Immature natural killer cell (primary cell): ENCODE measurements at places on chromosomes 2 and 18.

DNA sequence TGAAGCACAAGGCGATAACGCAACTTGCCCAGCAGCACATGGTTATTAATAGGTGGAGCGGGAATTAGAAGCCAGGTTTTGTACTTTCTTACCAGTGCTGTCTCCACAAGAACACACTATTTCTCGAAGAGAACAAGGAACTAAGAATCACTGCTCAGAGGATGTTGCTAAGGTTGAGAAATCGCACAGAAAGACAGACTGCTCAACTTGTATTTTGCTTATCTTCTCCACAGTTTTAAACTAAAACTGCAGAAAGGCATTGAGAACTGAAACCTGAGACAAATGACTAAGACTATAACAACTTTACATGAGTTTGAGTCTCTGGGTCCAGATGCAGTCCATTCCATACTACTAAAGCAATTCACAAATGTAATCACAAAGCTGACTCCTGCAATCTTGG is 6.2 kb downstream of the PRKD3 start:
- DNase-seq = no peak
- peaks cover 8% of the 10 kb centered on the region for H3K36me3 ChIP-seq
- peaks cover 2% of the 10 kb centered on the region for H3K27me3 ChIP-seq

DNA sequence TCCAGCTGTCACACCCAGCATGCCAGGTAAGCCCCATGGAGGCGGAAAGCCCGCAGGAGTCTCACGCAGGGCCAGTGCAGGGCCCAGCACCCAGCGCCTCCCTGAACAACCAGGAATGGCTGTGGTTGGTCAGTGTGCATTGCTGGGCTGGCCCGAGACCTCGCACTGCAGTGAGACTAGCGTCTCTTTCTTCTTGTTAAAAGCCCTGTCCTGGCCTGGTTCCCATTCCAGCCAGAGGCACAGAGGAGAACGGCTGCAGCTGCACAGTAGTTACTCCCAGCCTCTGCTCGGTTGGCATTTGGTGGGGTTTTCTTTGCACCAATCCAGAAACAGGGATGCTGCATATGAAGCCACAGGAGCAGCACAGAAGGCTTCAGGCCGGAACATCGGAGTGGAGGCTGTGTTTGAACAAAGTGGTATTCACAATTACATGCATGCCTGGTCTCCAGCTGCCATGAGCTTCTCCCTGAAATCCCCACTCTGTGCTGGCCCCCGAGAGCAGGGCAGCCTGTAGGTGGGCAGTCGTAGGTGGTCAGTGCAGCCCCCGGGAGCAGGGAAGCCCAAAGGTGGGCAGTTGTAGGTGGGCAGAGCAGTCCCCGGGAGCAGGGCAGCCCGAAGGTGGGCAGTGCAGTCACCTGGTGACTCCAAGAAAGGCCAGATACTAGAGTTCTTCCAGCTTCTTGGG is 163.7 kb upstream of the PXDN start:
- H3K27me3 ChIP-seq = peaks cover 2% of the 10 kb centered on the region
- no peak overlapping the region for H3K27ac ChIP-seq
- H3K4me1 ChIP-seq = peaks cover 7% of the 10 kb centered on the region
- DNase-seq = no peak
- H3K36me3 ChIP-seq = no peaks in the 10 kb centered on the region

DNA sequence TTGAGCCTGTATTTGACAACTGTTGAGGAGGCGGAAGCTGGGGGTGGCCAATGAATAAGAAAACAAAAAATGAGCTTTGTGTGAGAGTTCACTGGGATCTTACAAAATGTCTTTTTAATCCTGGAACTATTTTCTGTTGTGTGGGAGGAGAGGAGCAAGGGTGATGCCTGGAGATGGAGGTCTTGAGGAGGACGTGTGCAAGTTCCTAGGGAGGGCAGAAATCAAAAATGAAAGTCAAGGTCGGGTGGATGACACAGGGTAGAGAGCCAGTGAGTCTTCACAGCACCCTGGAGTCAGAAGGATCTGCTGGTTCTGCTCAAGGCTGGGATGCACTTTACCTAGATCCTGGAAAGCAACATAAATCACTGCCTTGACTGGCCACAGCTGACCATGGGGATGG is 180.3 kb upstream of the PKDCC start:
- H3K36me3 ChIP-seq = no peaks in the 10 kb centered on the region
- no peak overlapping the region for H3K4me3 ChIP-seq
- H3K27me3 ChIP-seq = peaks cover 4% of the 10 kb centered on the region
- H3K27ac ChIP-seq = no peak overlapping the region
- peaks cover 3% of the 10 kb centered on the region for H3K4me1 ChIP-seq
- no peak for DNase-seq

- DNase-seq = no peak
- H3K27ac ChIP-seq = no peak overlapping the region
- no peaks in the 10 kb centered on the region for H3K27me3 ChIP-seq
- H3K4me1 ChIP-seq = no peaks in the 10 kb centered on the region
- H3K4me3 ChIP-seq = no peak overlapping the region
- H3K36me3 ChIP-seq = no peaks in the 10 kb centered on the region
These were observed 332.6 kb downstream of the SOX11 start for GRCh38 chr2:6024784-6025183.

- no peaks in the 10 kb centered on the region for H3K36me3 ChIP-seq
- peaks cover 6% of the 10 kb centered on the region for H3K27me3 ChIP-seq
- DNase-seq = no peak
- H3K4me3 ChIP-seq = no peak overlapping the region
These were observed 8.0 kb upstream of the COX7A2L start for GRCh38 chr2:42368817-42369531.

DNA sequence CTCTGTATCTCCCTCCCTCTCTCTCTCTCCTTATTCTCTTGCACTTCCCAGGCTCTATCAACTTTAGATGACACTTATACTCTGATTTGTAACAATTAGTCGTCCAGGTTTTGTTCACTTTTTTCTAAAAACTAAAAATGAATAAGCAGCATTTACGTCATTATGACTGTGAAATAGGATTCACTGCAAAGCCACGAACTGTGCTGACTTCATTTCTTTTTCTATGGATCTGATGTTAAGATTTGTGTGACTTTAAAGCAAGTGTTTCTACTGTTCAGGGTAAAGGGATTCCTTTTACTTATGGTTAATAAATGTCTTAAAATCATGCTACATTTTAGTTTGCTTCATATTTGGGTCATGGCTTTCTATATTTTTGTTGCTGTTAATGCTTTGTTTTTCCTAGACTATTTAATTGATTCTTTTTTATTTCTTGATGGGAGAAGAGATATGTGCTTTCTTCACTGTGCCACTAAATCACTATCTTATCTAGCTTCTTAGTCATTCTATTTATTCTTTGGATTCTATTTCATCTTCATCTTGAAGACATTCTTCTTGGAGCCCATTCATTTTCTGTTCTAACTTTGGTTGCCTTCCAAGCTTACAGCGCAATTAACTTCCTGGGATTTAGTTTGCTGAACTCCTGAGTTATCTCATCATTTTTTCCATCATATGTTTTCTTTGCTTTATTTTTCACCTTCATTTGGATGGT is 480.4 kb upstream of the TRIB2 start:
- no peak for DNase-seq
- H3K27me3 ChIP-seq = no peaks in the 10 kb centered on the region
- H3K4me3 ChIP-seq = no peak overlapping the region
- no peak overlapping the region for H3K27ac ChIP-seq
- no peaks in the 10 kb centered on the region for H3K4me1 ChIP-seq

DNA sequence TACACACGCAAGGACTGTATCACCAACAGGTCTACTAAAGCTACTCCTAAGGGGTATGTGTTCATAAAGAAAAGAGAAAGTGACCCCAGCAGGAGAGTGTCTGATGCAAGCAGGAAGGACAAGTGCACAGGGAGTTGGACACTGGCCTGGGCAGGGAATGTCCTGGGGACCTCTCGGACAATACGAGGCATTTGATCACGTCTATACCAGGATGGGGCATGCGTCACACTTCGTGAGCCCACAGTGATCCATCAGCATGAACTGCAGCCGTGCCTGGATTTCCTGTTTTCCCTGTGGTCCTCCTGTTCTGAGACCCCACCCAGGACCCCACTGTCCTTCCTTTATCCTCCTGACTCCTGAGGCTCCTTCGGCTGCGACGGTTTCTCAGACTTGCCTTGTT is 113.9 kb downstream of the HDAC4 start:
- DNase-seq = no peak
- H3K4me1 ChIP-seq = peaks cover 63% of the 10 kb centered on the region
- H3K4me3 ChIP-seq = no peak overlapping the region
- no peak overlapping the region for H3K27ac ChIP-seq
- peaks cover 6% of the 10 kb centered on the region for H3K27me3 ChIP-seq
- H3K36me3 ChIP-seq = no peaks in the 10 kb centered on the region

- no peaks in the 10 kb centered on the region for H3K4me1 ChIP-seq
- no peak overlapping the region for H3K27ac ChIP-seq
- no peaks in the 10 kb centered on the region for H3K36me3 ChIP-seq
These were observed 576.8 kb downstream of the SATB2 start for GRCh38 chr2:198880986-198881385.

DNA sequence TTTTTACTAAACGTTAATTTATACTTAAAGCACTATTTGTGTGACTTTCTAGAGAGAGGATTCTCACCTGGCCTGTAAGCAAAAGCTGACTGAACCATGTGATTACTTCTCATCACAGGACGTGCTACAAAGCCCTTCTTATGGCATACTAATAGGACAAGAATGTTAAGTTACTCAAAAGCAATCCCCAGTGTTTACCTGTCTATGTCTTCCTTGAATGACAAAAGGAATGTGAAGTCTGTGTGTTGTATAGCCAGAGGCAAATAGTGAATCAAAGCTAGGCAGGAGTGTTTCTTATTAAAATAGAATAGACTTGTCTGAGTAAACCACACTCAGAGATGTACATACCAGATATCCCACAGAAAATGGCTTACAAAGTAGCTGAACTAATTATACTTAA is 1465.5 kb downstream of the SUCLG1 start:
- no peaks in the 10 kb centered on the region for H3K36me3 ChIP-seq
- no peak overlapping the region for H3K27ac ChIP-seq
- DNase-seq = no peak
- no peaks in the 10 kb centered on the region for H3K27me3 ChIP-seq
- no peaks in the 10 kb centered on the region for H3K4me1 ChIP-seq
- no peak overlapping the region for H3K4me3 ChIP-seq

DNA sequence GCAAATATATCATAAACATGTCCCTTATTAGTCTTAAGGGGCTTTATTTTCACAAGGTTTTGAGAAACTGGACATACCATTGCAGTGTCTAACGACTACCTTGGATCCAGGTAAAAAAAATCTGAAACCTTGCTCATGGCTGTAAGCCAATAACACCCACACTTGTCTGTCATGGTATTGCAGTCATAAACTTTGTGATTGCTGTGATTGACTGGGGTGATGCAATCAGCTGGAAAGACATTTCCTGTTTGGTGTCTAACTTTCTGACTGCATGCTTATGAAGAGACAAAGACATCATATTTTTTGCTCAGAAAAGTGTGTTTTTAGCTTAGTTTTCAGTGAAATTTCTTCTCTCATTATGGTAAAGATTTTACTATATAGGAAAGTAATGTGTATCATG is 635.0 kb downstream of the TSN start:
- peaks cover 8% of the 10 kb centered on the region for H3K27me3 ChIP-seq
- H3K36me3 ChIP-seq = no peaks in the 10 kb centered on the region
- H3K4me3 ChIP-seq = no peak overlapping the region
- H3K4me1 ChIP-seq = no peaks in the 10 kb centered on the region
- no peak overlapping the region for H3K27ac ChIP-seq
- no peak for DNase-seq

DNA sequence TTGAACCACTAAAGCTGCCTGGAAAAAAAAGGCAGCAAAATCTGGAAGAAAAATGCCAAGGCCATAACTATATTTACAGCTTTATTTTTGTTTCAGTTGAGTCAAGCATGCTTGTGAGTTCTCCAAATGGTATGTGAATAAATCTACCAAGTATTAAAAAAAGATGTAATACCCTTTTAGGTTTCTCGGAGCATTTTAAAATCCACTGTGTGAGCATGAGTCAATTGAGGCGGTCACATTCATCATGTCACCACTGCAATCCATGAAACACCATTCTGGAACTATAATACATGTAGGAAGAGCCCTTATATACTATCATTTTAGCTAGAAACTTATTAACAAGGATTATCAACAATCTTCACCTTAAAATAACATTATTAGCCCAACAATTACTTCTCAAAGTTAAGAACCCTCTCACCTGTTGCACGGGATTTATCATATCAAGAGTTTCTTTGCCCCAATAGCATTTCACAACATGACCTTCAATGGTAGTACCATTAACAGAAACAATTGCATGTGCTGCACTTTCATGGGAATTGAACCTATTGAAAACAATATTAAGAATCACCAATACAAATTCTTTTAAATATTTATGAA is 24.2 kb upstream of the C2orf42 start:
- H3K4me1 ChIP-seq = no peaks in the 10 kb centered on the region
- peaks cover 32% of the 10 kb centered on the region for H3K36me3 ChIP-seq
- no peak for DNase-seq
- no peak overlapping the region for H3K4me3 ChIP-seq

- peaks cover 35% of the 10 kb centered on the region for H3K27me3 ChIP-seq
- no peak overlapping the region for H3K27ac ChIP-seq
- DNase-seq = no peak
- H3K4me3 ChIP-seq = no peak overlapping the region
- peaks cover 3% of the 10 kb centered on the region for H3K36me3 ChIP-seq
These were observed 15.1 kb downstream of the RASGRP3 start for GRCh38 chr2:33491441-33492084.

DNA sequence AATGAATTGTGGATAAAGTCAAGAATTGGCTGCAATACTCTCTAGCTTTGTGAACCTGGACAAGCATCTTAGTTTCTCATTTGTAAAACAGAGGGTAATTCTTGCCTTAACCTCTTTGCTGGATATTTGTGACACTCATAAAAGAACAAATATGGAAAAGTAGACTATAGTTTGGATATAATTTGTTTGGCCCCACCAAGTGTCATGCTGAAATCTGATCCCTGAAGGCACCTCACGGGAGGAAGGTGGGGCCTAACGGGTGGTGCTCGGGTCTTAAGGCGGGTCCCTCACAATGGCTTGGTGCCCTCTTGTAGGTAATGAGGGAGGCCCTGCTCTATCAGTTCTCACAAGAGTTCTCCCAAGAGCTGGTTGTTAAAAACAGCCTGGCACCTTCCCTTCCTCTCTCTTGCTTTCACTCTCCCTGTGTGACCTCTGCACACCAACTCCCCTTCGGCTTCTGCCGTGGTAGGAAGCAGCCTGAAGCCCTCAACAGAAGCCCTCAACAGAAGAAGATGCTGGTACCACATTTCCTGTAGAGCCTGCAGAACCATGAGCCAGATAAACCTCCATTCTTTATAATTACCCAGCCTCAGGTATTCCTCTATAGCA is 37.4 kb downstream of the ARL4C start:
- H3K4me1 ChIP-seq = peaks cover 63% of the 10 kb centered on the region
- H3K4me3 ChIP-seq = peak overlapping the region; percentile 65
- peaks cover 6% of the 10 kb centered on the region for H3K36me3 ChIP-seq
- H3K27me3 ChIP-seq = peaks cover 5% of the 10 kb centered on the region
